NCI-H460 (cell line): ENCODE measurements at places on chromosomes 4 and X. TPM values are rescaled to one million over a fixed set of nuclear protein-coding genes. Genes with fewer than 3 reads are reported as not detected.

Gene RRH
- not detected in 2 replicates for total RNA-seq

Gene CLGN
- 69.0 and 74.9 TPM in 2 replicates for total RNA-seq

Gene LUZP4
- total RNA-seq: not detected in 2 replicates

Gene TMPRSS11E
- not detected in 2 replicates for total RNA-seq

Gene SLITRK2
- 0.02 TPM in 1 of 2 replicates, not detected in the other for total RNA-seq

Gene SPANXA1
- not detected in 2 replicates for total RNA-seq

Gene TRIM61
- total RNA-seq: not detected in 2 replicates

Gene ARMCX1
- total RNA-seq: 0.05 TPM in 1 of 2 replicates, not detected in the other

Gene GRIA3
- total RNA-seq: not detected in 2 replicates

Gene DOK7
- 0.05 and 0.14 TPM in 2 replicates for total RNA-seq

Gene TBC1D8B
- total RNA-seq: 3.0 and 3.6 TPM in 2 replicates

Gene MAOA
- total RNA-seq: 17.6 and 18.2 TPM in 2 replicates

Gene DUX4
- total RNA-seq: not detected in 2 replicates

Gene ADAM29
- not detected in 2 replicates for total RNA-seq

Gene GLUD2
- 0.26 and 0.35 TPM in 2 replicates for total RNA-seq

Gene NAT8L
- 7.1 and 7.7 TPM in 2 replicates for total RNA-seq

Gene ATOH1
- total RNA-seq: not detected in 2 replicates

Gene CXorf49
- total RNA-seq: not detected in 2 replicates

Gene PTPN13
- total RNA-seq: 11.3 and 12.6 TPM in 2 replicates

Gene RHOXF2B
- total RNA-seq: 0.23 TPM in 1 of 2 replicates, not detected in the other

Gene ZNF711
- total RNA-seq: 15.8 and 17.9 TPM in 2 replicates

Gene ATP2B3
- not detected in 2 replicates for total RNA-seq
